Hypothalamus (tissue), 51 donors: ENCODE measurements at places on chromosomes 7 and 10.

- DNase-seq, result no peak
Measured at GRCh38 chr7:120760050-120760449, 97.9 kb downstream of the TSPAN12 start.

GRCh38 chr10:91227576-91227975, 7.1 kb downstream of the PCGF5 start:
- no peak for DNase-seq

GRCh38 chr7:77388055-77388641, 28.0 kb downstream of the GSAP start:
- no peak for DNase-seq

DNA sequence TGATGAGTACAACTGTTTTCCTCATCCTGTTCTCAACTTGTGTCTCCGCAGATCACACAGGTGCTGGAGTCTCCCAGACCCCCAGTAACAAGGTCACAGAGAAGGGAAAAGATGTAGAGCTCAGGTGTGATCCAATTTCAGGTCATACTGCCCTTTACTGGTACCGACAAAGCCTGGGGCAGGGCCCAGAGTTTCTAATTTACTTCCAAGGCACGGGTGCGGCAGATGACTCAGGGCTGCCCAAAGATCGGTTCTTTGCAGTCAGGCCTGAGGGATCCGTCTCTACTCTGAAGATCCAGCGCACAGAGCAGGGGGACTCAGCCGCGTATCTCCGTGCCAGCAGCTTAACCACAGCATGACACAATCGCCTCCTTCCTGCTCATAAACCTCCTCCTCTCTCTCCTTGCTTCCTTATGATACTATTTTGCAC, 126.7 kb upstream of the PRSS58 start:
- DNase-seq, result no peak

DNA sequence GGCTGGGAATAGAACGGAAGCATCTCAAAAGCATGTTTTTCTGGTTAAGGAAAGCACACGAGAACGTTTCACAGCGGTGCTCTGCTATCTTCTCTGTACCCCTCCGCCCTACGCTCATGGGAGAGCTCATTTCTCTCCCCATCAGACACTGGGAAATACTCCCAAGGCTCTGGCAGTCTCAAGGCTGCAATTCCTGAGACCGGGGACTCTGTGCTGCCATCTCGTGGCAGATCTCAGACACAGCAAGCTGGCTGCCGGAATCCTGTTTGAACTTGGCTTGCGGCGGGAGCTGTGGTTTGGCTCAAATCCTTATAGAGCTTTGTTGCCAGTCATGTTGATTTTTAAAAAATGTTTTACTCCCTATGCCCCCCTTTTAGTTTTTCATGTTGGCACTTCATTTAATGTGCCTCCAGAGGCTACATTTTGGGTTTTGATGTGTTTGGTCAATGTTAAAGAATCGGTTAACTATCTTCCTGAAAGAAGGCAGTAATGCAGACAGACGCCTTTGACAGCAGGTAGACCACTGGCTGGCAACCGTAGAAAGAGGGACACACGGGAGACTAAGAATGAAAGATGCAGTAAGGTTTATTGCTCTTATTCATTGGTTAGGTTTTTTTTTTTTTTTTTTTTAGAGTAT, 27.6 kb downstream of the BMPER start:
- peak; percentile 54 for DNase-seq

DNA sequence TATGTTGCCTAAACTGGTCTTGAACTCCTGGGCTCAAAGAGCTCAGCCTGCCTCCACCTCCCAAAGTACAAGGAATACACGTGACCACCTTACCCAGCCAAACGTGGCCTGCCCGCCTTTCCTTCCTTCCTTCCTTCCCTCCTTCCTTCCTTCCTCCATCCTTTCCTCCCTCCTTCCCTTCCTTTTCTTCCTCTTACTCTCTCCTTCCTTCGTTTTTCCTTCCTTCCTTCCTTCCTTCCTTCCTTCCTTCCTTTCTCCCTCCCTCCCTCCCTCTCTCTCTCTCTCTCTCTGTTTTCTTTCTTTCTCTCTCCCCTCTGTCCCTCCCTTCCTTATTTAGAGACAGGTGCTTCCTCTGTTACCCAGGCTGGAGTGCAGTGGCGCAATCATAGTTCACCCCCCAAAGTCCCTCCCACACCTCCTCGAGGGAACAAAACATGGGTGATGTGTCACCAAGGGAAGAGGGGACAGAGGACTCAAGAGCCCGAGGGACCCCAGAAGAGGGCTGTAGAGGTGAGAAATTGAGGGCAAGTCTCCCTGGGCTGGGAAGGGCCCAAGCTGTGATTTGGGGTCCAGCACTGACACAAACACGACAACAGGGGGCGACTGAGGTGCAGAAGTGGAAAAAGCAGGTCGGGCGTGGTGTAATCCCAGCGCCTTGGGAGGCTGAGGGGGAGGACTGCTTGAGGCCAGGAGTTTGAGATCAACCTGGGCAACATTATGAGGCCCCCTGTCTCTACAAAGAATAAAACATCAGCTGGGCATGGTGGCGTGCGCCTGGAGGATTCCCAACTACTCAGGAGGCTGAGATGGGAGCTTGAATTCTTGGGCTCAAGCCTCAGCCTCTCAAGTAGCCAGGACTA, 28.1 kb downstream of the EPHB4 start:
- DNase-seq, result no peak

GRCh38 chr10:34280599-34281374, 534.3 kb downstream of the PARD3 start:
- no peak for DNase-seq

DNA sequence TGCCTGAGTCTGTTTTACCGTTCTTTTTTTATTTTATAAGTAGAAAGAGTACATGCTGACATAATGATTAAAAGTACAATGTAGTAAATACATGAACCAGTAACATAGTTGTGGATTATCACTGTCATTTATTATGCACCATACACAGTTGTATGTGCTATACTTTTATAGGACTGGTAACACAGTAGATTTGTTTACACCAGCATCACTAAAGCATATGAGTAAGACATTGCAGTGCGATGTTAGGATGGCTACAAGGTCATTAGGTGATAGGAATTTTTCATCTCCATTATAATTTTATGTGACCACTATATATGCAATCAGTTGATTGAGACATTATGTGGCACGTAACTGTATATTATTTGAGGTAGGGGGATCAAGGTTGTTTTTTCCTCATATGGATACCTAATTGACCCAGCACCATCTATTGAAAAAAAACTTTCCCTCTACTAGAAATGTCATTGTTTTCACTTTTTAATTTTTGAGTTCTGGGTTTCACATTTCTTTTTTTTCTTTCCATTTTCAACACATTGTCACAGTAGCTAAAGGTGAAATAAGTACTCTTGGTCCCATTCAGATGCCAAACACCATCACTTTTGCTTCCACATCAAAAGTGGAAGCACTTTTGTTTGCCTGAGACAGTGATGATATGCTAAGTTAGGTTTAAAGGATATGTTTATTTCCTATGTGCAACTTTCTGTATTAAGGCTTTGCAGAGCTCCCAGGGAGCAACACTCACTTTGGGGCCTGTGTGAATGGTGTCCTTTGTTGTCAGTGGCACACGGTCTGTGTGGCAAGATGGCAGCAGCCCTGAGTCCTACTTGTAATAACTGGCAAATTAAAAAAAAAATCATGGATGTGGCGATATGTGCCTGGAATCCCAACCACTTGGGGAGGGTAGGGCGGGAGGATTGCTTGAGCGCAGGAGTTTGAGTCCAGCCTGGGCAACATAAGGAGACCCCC, 17.1 kb downstream of the UBE2D1 start:
- peak; percentile 14 for DNase-seq

DNA sequence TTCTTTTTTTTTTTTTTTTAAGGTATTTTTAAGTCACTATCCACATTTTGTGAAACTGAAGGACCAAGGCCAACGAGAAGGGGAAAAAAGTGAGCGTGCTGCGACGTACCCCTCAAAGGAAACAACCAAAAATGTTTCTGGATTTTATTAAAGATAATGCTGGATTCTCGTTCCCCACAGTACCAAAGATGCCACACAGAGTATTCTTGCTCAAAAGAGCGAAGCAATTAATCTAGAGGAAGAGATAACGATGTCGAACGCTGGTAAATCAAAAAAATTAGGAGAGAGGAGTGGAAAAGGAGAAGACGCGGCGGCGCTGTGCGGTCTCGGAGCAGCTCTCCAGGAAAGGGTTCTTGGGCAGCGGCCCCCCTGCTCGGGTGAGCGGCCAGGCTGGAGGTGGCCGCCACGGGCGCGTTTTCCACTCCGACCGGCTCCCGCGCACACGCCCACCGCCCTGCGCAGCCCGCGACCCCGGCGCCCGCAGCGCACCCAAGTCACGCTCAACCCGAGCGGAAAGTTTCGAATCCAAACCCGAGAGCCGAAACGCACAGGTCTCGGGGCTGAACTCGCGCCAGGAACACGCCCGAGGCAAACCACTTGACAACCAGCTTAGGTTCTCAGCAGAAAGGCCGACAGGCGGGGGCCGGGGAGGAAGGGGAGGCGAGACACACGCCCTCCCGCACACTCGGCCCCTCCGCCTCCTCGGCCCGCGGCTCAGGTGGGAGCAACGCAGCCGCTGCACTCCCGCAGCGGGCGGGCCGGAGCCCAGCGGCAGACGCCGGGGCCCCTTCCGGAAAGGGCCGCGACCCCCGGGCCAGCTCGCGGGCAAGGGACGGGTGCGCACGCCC, 989 bp downstream of the SRPK2 start:
- peak; percentile 22 for DNase-seq

DNA sequence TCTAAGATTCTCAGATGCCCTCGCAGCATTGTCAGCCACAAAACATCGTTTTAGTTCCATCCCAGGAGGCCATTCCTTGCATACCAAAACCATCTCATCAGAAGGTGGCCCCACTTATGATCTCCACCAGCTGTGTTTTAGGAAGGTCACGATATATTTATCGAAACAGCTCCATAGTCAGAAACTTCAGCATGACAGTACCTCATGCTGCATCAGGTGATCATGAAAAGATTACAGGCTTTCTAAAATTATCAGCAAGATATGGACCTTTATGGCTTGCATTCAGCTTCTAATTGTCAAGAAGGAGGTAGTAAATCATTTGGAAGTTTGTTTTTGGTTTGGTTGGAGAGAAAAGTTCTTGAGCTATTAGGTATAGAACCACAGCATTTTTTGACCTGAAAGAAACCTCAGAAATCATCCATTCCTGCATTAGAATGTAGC, 20.0 kb downstream of the JAZF1 start:
- DNase-seq, result no peak

GRCh38 chr10:113410618-113411017, 142.2 kb upstream of the HABP2 start:
- DNase-seq, result no peak

- no peak for DNase-seq
Measured at GRCh38 chr7:130741331-130741995, 7.5 kb upstream of the KLF14 start.

- no peak for DNase-seq
Measured at GRCh38 chr7:17150018-17150417, 148.4 kb upstream of the AHR start.

- DNase-seq, result no peak
Measured at GRCh38 chr7:135459076-135459475, 50.8 kb downstream of the CNOT4 start.

DNA sequence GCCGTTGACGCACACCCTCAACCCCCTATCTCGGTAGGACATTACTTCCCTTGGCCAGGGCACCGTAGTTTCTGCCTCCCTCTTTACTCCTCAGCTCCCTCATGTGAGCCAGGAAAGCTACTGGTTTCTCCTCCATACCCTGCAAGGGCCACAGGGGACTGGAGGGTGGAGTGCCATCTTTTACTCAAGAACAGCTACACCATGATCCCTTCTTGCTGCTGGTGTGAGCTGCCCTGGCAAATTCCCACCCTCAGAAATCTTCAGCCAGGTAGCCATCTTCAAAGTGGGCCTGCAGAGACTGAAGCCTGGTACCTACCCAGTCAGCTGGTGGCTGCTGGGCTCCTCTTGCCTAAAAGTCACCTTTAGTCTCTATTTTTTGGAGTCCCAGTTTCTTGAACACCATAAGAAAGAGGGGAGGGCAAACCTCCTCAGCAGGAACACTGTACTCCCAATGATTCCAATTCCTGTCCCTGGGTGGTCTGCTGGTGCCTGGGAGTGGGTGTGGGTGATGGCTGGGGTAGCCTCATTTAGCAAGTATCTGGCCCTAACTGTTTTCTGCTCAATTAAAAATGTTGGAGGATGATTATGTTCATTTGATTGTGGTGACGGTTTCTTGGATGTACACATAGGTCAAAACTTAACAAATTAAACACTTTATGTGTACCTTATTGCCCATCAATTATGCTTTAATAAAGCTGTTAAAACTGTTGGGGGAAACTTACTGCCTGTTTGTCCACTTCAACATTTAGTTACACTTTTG, 105.0 kb upstream of the NPY start:
- no peak for DNase-seq

DNA sequence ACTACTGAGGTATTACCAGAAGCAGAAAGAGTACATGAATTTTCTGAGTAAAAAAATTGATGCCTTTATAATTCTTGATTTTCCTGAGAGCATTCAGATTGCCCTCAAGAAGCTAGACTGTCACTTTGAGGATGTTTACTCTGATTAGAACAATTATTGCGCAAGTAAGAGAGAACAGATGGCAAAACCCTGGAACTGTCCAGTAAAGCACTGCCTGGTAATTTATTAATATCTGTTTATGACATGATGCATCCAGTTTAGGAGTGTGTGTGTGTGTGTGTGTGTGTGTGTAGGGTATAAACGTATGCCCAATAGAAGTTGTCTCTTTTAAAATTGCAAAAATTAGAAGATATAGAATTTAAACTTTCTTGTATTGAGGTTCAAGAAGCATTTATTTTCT, 379.7 kb downstream of the PHTF2 start:
- DNase-seq, result no peak

DNA sequence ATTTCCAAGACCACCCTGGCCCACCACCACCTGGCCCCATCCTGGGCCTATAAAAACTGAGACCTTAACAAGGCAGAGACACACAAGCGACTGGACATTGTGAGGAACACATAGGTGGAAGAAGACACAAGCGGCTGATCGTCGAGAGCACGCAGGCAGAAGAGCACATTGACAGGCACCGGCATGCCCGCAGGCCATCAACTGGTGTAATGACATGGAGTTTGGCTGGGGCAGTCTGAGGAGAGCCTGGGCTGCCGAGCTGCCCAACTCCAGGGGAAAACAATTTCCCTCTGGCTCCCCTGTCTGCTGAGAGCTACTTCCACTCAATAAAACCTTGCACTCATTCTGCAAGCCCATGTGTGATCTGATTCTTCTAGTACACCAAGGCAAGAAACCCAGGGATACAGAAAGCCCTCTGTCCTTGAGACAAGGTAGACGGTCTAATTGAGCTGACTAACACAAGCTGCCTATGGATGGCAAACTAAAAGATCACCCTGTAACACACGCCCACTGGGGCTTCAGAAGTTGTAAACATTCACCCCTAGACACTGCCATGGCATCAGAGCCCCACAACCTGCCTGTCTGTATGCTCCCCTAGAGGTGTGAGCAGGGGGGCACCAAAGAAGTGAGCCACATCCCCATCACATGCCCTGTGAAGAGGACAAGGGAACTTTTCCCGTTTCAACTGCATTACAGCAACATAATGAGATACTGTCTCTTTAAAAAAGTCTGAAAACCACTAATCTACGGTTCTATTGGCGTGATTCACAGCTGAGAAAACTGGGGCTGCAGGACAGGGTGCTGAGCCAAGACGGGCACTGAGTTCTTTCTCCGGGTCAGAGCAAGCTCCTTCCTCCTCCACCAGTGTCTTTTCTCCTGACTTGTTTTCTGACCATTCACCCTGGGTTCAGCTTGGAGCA, 18.5 kb upstream of the TNS3 start:
- DNase-seq, result no peak
